ENCODE measurements at places on chromosomes 12 and 14.

GRCh38 chr14:49634547-49635334 is at the start of gene DNAAF2:
Gene DNAAF2, minus strand, starts transcription at chr14:49635244. Its CDS starts 95 bp downstream, at chr14:49635149.
- peak; percentile 73 for DNase-seq

- peak; percentile 96 for DNase-seq
These were observed 75.2 kb downstream of the TNFAIP2 start for GRCh38 chr14:103198131-103199105.

DNA sequence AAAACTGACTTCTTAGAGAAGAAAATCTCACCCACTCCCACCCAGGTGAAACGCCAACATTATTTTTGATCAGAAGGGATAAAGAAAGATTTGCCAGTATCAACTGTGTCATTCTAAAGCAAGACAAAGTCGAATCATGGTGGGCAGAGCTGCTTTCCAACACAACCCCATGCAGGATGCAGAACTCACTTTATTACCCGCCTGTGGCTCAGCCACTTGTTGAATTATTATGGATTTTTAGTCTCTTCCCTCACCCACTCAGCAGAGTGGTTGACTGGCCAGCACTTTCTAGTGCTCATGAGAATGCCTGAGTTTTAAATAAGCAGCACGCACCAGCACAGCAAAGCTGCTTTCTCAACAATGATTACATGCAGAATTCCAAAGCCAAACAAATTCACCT is 32.1 kb downstream of the CRACR2A start:
- DNase-seq: no peak

DNA sequence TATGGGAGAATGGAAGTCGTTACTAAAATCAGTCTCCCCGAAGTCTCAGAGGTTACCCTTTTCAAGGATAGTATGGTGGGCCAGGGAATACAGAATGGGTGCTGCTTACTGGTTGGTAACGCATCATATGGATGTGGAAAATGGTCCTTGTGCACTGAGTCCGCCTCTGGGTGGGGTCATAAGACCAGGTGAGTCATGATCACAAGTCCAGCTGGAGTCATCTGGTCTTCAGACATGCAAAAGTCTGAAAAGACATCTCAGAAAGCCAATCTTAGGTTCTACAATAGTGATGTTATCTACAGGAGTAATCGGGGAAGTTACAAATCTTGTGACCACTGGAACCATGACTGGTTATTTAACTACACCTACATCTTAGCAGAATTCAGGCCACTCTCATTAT is 71.9 kb upstream of the TCL1B start:
- no peak for DNase-seq

DNA sequence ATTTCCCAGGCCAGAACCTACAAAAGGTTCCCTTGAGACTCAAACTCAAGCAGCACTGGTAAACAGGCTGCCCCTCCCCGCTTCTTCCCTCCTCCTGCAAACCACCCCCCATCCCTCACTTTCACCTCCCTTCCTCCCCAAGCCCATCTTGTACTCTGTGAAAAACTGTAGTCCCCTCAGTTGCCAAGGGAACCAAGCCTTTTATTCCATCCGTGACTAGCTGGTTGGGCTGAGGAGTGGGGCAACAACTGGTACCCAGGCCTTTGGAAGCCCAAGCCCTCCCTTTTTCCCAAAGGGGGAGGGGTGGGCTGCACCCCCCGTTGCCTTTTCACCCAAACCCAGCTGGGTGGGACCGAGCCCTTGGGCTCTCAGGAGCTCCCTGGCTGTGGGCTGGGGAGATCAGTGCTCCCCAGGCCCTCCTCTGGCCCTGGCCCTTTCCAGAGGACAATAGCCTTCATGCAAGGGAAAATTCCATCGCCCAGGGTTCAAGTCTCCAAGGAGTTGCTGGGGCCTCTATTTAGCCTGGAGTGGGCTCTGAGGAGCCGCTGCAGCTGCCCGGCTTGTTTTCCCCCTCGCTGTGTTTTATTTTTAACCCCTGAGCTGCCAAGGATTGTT is 61.9 kb downstream of the ZFP36L1 start:
- no peak for DNase-seq

DNA sequence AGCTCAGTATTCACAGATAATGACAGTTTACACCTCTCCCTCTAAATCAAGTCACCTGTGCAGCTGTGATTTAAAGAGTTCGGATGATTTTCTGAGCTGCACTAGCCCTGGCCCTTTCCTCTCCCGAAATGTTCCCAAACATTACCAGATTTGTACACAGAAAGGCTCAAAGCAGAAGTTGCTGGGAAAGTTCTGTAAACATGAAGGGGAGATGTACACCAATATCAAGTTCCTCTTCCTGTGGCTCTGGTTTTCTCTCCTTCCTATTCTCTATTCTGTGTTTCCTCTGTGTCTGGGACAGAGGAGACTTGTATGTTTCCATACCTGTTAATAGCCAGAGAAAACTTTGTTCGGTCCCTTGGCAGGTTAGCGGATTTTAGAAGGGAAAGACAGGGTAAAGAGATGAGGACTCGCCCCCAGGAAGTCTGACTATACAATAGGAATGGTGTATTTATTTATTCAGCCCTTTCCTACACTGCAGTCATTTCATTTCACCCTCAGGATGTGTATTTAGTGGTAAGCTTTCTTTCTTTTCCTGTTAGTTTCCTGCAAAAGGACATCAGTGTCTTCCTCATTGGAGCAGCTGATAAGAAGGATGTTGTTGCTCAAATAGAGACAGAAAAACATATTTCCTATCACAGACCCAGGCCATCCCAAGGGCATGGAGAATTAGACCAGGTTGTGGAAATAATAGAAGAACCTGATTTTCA is 7.6 kb upstream of the NUMB start:
- DNase-seq: no peak

GRCh38 chr14:105899657-105900397 is 373.4 kb downstream of the TMEM121 start:
- no peak for DNase-seq

- peak; percentile 10 for DNase-seq
These were observed 12.0 kb downstream of the OSBPL8 start for GRCh38 chr12:76547526-76547925.

- DNase-seq: peak; percentile 24
These were observed 405.8 kb downstream of the MED13L start for GRCh38 chr12:115871714-115872113.

GRCh38 chr12:125228519-125229260 is 163.5 kb downstream of the AACS start:
- no peak for DNase-seq

DNA sequence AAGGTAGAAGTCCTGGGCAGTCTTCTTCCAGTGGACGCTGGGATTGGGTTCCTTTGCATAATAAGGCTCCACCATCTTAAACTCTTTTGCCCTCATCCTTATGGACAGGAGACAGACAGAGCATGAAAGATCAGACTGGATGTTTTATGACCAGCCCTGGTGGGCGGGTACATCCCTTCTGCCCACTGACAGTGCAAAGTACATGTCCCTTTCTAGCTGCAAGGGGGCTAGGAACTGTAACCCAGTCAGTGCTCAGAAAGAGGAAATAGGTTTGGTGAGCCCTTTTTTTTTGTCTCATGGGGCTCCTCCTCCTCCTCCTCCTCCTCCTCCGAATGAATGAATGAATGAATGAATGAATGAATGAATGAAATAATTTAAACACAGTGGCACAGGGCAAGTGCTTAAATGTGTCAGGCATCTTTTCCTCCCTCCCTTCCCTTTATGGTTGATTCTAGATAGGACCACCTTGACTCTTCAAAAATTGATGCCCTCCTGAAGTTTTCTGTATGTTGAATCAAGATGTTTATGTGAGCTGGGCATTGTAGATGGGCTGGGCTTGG is 36.4 kb upstream of the HNF1A start:
- no peak for DNase-seq

DNA sequence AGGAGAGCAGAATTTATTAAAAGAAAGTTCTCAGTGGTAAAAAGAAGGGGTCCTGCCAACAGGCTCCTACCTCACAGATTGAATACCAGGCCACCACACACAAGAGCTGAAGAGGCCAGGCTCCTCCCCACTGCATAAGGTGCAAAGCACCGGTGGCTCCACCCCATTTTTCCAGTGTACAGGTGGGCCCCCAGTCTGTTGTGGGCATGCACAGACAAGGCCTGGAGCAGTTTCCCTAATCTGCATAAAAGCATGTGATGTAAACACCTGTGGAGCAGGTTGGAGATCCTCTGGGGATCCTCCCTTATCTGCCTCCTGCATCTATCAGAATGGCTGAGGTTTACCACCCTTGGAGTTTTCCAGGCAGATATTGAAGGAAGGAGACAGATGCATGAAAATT is 45.7 kb upstream of the PDZRN4 start:
- no peak for DNase-seq

DNA sequence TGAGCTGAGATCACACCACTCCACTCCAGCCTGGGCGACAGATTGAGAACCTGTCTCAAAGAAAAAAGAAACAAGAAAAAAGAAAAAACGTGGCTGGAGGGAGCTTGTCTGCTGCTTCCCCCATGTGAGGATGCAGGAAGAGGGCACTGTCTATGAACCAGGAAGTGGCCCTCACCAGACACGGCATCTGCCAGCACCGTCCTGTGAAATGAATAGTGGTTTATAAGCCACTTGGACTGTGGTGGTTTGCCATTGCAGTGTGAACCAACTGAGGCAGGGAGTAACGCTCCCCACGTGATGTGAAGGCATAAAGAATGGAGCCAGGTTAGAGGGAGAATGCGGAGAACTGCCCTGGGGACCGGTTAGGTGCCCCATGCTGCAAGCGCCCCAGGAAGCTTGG is 4.5 kb upstream of the BRF1 start:
- DNase-seq: no peak

GRCh38 chr12:111063295-111064026 is 143.1 kb upstream of the MYL2 start:
- DNase-seq: peak; percentile 37

GRCh38 chr14:63510538-63510937 is 32.6 kb downstream of the PPP2R5E start:
- DNase-seq: no peak

- DNase-seq: peak; percentile 18
These were observed 33.8 kb downstream of the GIT2 start for GRCh38 chr12:109962398-109962797.

GRCh38 chr14:105223260-105223659 is 25.1 kb upstream of the BTBD6 start:
- DNase-seq: no peak

DNA sequence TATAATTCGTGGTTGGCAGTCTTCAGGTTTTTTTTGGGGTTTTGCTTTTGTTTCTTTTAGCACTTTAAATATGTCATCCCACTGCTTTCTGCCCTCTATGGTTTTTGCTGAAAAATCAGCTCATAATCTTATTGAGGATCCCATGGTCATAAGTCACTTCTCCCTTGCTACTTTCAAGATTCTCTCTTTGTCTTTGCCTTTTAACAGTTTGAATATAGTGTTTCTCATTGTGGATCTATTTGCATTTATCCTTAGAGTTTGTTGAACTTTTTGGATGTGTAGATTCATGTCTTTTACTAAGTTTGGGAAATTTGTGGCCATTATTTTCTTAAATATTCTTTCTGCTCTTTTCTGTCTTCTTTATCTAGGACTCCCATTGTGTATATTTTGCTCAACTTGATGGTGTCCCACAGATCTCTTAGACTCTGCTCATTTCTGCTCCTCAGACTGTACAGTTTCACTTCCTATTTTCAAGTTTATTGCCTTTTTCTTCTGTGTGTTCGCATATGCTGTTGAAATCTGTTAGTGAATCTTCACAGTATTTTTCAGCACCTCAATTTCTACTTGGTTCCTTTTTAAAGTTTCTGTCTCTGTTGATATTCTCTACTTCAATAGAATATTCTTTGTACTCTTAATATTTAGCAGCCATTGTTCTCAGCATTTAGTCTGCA is 70.8 kb downstream of the WNK1 start:
- DNase-seq: no peak

Data from AG10803 (cell line).